ENCODE measurements at places on chromosomes 2 and 18.

GRCh38 chr2:23436346-23437098 is 51.5 kb downstream of the KLHL29 start:
- DNase-seq, result no peak

- no peak for DNase-seq
Observed at GRCh38 chr18:36366994-36367839, 69.7 kb downstream of the FHOD3 start.

DNA sequence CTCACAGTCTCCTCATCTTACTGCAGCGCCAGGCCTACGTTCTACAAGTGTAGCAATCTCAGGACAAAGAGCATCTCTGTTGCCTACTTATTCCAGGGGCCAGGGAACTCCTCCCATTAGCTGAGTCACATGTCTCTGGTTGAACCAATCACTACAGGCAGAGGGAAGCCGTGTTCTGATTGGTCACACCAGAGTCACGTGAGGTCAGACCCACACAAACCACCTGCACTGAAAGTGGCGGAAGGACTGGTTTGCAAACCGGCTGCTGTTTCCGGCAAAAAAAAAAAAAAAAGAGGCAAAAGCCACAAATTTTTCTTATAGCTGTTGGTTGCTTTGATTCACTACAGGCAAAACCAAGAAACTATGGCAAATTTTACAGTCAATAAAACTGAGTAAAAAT is 21.9 kb upstream of the USP14 start:
- no peak for DNase-seq

- no peak for DNase-seq
Observed at GRCh38 chr2:8525582-8526402, 156.1 kb upstream of the ID2 start.

- DNase-seq, result no peak
Observed at GRCh38 chr2:2850859-2851258, 519.8 kb upstream of the MYT1L start.

DNA sequence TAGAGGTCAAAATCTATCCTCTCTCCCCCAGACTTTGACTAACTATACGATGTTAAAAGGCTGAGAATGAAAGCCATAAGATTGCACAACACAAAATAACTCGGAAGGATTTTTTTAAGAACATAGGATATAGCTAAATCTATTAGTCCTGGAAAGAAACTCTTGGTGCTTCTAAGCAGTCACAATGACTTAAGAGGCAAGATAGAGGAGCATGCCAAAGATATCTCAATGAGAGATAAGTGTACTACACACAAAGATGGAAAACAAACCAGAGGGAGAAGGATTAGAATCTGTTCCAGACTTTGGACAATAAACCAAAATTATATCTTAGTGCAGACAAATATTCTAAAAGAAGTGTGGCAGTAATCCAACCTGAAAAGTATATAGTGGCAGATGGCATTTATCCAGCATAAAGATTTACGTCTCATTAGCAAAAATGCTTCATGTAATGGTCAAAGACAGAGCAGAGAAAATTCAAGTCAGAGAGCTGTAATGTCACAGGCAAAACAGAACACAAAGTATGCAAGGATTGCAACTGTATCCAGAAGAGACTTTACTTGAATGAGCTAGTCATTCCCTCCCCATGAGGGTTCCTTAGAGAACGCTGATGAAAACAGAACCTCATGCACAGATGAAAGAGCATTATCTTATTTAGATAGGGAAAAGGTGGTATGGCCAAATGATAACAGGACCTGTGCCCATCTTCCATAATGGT is 28.8 kb upstream of the EVA1A start:
- DNase-seq, result no peak

DNA sequence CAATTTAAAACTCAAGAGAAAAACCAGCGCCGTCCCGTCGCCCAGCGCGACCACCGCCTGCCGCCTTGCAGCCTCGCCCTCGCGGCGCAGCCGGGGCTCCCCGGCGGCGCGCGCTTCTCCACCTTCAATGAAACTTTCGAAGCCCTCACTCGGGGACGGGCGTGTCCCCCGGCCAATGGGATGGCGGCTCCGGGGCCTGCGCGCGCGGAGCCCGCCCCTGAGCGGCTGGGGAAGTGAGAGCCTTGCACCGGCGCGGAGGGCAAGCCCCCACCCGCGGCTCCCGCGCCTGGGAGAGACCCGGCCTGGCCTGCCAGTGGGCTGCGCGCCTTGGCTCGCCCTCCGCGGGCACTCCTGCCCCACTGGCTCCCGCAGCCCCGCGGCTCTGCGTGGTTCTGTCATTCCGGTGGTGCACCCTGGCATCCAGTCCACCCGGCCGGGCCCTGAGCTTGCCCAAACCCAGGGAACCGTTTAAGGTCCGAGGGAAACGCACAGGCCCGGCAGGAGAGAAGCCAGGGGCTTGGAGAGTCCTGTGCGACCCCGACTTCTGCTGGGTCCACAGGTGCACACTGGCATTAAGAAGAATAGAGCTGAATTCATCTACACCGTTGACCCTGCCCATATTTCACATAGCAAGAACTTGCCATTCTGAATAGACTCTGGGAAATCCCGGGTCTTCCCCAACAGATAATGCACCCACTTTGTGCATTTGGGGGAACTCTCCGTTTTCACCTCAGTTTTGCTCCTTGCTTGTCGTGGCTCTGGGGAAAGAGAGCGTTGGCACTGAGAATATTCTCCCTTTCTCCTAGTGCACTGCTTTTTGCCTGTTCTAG is at the start of gene PIEZO2:
PIEZO2 (minus strand) TSS at position 129 of the 830 bp plus-strand sequence. CDS start 981 bp downstream, outside the sequence.
- no peak for DNase-seq

DNA sequence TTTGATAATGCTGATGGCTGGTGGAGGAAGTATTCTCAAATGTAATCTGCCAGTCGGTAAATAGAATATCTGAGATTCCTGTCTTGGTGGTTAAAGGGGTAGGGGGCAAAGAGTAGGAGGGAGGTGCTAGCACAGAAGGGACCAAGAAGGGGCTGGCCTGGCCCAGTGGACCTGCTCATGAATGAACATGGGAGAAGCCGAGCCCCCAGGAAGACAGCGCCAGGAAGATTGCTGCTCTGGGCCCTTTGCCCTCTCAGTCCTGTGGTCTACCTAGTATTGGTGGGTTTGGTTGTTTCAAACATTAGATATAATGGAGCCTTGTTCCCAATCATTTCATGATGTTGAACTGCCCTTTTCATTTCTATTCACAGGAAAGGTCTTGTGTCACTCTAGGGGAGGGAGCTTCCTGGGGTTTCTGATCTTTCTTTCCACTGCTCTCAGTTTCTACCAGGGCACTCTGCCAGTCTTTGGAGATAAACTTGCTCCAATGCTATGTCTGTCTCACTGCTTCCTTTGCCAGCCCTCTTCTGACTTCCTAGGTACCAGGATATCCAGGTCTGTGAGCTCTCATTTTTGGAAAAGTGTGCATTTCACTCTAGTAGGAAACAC is 5.3 kb upstream of the MOCOS start:
- no peak for DNase-seq

GRCh38 chr2:10208736-10209135 is 86.2 kb downstream of the RRM2 start:
- DNase-seq, result no peak

GRCh38 chr2:232668805-232669444 is 28.2 kb upstream of the GIGYF2 start:
- no peak for DNase-seq

DNA sequence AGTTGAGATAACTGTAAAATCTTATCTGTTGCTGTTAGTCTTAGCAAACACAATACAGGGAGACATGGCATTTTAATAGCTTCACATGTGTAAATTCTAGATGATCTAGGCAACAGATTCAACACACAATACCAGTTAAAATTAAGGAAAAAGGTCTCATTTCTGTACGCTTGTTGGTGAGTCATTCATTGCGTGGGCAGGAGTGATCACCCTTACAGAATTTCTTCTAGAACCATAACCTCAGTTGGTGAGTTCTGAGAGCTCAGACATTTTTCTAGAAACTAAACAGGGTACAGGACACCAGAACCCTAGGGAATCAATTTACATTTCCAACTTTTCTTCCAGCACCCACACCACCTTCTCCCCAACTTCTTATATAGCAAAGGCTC is 81.9 kb downstream of the SLC8A1 start:
- no peak for DNase-seq

DNA sequence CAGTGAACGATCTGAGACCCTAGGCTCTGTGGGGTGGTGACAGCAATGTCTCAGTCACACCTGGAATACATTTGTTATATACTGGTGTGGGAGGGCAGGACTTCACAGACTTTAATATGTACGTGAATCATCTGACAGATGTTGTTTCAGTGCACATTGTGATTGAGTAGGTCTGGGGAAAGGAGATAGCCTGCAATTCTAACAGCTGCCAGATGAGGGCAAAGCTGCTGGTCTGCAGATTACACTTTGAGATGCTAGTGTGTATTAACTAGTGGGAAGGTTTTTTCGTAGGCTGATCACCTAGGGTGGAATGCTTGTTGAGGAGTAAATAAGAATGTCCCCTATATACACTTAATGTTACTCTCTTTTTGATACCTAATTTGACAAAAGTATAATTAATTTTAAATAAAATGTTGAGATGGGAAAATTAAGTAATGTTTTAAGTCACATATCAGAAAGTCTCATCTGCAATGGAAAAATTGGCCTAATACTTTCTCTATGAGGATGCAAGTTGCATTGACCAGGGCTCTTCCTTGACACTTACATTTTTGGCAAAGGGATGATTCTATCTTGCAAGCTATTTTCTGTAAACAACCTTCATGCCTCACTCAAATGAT is 496.9 kb upstream of the HNMT start:
- no peak for DNase-seq

- DNase-seq, result no peak
Observed at GRCh38 chr18:22637787-22638186, 220.1 kb upstream of the CTAGE1 start.

DNA sequence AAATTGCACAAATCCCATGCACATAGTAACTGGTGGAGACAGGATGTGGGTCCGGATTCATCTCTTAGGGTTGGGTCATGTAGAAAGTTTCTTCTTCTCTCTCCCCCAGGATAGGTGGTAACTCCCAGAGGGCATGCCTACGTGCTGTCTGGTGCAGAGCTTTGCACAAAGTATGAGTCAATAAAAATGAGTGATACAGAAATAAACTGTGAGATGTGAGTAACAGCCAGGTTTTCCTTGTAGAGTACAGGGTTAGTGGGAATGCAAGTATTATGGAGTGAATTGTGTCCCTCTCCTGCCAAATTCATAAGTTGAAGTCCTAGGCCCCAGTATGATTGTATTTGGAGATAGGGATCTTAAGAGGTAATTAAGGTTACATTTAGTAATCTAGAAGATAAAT is 289.4 kb downstream of the ALK start:
- no peak for DNase-seq

- DNase-seq, result no peak
Observed at GRCh38 chr2:54866868-54867267, 143.4 kb downstream of the EML6 start.

DNA sequence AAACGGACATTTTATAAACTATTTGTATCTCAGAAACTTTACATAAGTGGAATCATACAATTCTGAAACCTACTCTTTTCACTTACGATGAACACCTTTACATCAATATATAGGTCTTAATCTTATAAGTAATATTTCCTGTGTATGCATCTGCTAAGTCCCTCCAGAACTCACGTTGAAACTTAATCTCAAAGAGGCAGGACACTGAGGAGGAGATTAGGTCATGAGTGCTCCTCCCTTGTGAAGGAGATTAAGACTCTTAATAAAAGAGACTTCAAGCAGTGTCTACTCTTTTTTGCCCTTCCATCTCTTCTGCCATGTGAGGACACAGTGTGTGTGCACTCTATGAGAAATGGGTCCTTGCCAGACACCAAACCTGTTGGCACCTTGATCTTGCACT is 94.7 kb upstream of the CDKL4 start:
- DNase-seq, result no peak

- DNase-seq, result no peak
Observed at GRCh38 chr2:234156326-234156725, 105.8 kb downstream of the SPP2 start.

DNA sequence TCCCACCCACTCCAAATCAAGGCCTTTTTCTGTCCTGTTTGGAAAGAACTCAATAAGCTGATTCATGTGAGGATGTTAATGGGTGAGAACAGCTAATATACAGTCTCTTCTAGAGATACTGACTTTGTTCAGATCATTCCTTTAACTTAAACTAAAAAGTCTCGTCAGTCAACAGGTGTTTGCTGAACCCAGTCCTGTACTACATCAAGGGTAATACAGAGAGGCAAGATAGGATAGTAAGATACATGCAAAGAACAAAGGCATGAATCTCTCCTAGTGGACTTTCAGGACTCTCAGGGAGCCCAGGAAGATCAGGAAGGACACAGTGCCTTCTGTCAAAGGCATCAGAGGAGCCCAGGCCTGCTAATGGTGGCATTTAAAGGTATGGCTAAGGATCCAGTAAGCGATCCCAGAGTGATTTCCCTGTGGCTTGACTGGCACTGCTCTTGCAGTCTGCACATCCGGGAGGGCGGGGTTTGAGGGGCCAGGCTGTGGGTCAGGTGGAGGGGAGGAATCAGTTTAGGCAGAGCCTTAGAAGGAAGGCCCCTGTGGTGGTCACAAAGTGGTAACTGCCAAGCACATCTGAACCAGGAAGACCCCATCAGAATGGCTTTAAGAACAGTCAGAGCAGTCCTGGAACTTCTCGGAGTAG is 54.0 kb downstream of the EPAS1 start:
- no peak for DNase-seq

- no peak for DNase-seq
Observed at GRCh38 chr18:44392933-44393332, 287.8 kb upstream of the SETBP1 start.

GRCh38 chr2:213766465-213766901 is 482.2 kb downstream of the SPAG16 start:
- no peak for DNase-seq
